ENCODE measurements at places on chromosomes 2 and 18. TPM values are rescaled to one million over a fixed set of nuclear protein-coding genes. Genes with fewer than 3 reads are reported as not detected.

GRCh38 chr2:120952318-120952717, 216.7 kb downstream of the GLI2 start:
- DNase-seq, result no peak

DNA sequence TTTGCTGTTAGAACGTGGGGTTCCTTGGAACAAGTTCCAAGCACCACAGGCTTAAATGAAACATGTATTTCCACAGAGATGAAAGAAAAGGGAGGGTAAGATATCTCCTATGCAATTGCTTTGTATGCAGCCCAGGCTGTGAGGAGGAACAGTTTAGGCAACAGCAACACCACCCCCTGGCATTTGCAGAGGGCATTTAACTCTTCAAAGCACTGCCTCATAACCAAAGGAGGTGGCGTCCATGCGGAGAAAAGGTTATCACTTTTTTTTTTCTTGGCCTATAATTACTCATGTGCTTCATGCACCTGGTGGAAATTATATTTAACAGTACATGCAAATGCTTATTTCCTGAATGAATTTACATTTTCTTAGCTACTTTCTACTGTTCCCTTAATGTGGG, 286.0 kb downstream of the LPIN1 start:
- no peak for DNase-seq

DNA sequence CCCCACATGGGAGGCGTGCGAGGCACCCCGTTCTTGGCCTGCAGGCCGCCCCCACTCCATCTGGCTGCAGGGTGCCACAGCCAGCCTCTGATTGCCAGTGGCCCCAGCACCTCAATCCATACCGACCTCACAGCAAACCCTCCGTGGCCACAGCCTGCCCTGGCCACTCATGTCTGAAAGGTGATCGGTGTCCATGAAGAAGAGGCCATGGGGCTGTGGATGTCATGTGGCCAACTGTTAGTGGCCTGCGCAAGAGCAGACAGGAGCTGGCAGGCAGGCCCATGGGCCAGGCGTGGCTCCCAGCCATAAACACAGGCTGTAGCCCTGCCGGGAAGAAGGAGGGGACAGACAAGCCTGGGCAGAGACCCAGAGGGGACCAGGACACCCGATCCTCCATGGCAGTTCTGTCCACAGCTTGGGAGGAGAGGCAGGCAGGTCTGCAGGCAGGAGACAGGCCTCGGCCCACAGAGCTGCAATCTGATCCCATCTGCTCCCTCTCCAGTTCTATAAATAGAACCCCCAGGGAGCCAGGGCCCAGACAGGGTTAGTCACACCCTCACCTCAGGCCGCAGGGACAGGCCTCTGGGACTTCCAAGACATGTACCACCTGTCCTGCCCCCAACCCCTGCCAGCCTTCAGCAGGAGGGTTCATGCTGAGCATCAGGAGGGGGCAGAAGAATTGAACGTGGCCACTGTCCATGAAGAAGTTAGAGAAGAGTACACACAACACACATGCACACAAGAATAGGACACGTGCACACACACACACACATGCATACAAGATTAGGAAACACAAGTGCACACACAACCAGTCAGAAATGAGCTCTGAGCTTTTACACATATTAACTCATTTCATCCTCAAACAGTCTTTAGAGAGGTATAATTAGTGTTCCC, 16.9 kb downstream of the STEAP3 start:
- DNase-seq, result no peak

- DNase-seq, result no peak
Observed at GRCh38 chr18:52553441-52553840, 213.4 kb downstream of the DCC start.

DNA sequence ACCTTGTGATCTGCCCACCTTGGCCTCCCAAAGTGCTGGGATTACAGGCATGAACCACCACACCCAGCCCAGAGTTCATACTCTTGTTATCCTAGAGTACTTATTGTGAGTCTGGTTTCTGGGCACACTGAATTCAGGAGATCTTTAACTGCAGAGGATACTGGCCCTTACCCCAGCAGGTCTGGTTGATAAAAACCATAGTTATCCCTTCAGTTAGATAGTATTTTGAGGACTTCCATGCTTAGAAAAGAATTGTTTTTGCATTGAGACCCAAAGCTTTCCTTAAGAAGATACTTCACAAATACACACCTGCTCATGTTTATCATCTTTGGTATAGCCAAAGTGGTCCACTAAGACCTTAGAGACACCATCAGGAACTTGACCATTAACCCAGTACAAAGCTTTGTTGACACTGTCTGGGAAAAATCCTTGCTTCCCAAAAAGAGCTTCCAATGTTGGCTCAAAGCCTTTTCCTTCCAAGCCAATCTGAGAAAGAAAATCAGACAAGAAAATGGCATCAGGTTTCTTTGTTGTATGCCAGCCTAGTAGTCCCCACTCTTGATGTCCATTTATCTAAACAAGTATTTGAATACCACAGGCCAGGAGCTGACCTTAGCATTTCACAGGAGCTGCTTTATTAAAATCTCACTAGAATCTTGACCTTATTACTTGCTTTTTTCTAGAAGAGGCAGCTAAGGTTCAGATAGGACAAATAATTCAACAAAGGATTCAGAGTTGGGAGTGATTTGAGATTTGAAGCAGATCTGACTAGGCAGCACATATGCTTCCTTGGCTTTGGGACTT, 17.2 kb downstream of the APOB start:
- DNase-seq, result no peak

DNA sequence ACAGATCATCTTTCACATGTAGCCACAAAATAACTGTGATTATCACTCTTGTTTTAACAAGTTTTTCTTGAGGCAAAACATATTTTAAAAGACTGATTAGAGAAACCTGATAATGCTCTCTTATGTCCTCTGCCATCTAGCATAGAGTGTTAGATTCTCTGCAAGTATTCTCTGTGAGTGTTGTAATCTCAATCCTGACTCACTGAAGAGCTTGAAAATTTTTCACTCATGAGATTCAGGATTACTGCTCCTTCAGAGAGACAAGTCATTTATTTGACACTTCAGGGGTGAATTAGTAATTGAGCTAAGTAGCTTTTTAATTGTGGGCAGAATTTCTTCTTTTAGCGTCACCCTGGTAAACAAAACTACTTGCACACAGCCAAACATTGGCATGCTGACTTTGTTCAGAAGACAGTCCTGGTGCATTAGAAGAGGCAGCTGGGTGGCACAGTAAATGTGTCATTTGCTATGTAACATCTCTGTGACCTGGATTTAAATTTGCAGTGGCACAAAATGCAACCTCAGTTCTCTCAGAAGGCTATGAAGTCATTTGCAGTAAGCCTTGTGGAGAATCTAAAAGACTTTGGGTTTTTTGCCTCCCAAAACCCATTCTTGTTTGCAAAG, 172.9 kb downstream of the LRP1B start:
- no peak for DNase-seq

DNA sequence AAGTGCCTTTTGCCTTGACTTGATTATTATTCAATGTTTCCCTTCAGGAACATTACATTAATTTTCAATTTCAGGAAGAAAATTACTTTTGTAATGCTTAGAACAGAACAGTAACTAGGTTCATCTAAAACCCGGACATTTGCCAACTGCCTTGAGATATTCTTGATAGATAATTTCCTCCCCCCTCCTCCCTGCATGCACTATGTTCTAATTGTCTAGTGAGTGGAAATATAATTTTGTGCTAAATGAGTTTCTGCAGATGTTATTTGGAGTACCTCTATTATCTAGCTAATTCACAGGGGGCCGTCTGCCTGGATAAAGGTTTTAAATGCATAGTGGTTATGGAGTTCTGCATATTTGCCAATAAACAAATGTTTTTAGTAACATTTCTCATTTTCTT, 200.3 kb upstream of the SLC39A10 start:
- DNase-seq, result no peak

DNA sequence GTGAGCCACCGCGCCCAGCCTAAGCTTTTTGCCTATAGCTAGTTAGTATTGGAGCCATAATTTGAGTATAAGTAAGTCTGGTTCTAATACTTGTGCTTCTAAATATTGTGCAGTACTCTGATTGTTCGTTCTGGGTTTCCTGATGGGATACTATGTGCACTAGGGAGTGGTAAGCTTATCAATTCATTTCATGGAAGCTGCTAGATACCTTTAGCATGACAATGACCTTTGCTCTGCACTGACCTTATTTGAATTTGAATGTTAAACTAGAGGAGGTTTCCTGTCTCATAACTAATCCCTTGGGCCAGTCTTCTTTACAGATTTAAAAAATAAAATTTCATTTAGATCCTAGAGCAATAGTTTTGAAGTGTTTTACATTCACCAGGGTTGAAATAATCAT, 125.1 kb downstream of the GPD2 start:
- no peak for DNase-seq

The THOC1 gene
- total RNA-seq, result 107 TPM

- no peak for DNase-seq
Observed at GRCh38 chr2:230795856-230796255, 68.9 kb upstream of the ITM2C start.

The TCF23 gene
- total RNA-seq, result 0.07 TPM

- no peak for DNase-seq
Observed at GRCh38 chr18:49884959-49885358, 71.6 kb upstream of the ACAA2 start.

- no peak for DNase-seq
Observed at GRCh38 chr2:23096906-23097602, 287.9 kb upstream of the KLHL29 start.

The EDAR gene
- total RNA-seq, result 0.43 TPM

The RESP18 gene
- not detected for total RNA-seq

DNA sequence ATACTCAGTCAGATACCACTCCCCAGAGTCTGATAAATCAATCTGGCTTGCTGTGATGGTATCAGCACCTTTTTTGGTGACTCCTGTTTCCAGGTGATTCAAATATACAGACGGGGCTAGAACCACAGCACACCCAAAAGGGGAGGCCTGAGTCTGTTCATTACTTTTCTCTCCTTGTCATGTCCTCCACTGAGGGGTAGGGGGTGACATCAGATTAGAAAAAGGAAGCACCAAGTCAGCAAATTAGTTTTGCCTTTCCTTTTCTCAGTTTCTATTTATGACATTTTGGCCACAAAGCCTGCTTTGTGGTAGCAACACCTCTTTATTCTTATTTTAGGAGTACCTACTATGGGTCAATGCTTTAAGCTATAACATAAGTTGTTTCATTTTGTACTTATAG, 127.4 kb downstream of the CCDC102B start:
- no peak for DNase-seq

- no peak for DNase-seq
Observed at GRCh38 chr2:10383960-10384734, 64.0 kb downstream of the ODC1 start.

The RGPD3 gene
- total RNA-seq, result not detected

The LAMA3 gene
- total RNA-seq, result 0.07 TPM

The CFAP210 gene
- not detected for total RNA-seq

GRCh38 chr18:54662986-54663385, 71.9 kb downstream of the DYNAP start:
- DNase-seq, result no peak

- no peak for DNase-seq
Observed at GRCh38 chr2:124281541-124281940, 256.5 kb downstream of the CNTNAP5 start.

GRCh38 chr2:218993345-218994315, at the start of gene CRYBA2:
TSS of gene CRYBA2 (minus strand) at chr2:218993422. CDS start at chr2:218993176, 246 bp downstream.
- no peak for DNase-seq

GRCh38 chr18:61664419-61665084, 228.3 kb downstream of the RNF152 start:
- DNase-seq, result no peak

The TUBA4B gene
- total RNA-seq, result not detected

DNA sequence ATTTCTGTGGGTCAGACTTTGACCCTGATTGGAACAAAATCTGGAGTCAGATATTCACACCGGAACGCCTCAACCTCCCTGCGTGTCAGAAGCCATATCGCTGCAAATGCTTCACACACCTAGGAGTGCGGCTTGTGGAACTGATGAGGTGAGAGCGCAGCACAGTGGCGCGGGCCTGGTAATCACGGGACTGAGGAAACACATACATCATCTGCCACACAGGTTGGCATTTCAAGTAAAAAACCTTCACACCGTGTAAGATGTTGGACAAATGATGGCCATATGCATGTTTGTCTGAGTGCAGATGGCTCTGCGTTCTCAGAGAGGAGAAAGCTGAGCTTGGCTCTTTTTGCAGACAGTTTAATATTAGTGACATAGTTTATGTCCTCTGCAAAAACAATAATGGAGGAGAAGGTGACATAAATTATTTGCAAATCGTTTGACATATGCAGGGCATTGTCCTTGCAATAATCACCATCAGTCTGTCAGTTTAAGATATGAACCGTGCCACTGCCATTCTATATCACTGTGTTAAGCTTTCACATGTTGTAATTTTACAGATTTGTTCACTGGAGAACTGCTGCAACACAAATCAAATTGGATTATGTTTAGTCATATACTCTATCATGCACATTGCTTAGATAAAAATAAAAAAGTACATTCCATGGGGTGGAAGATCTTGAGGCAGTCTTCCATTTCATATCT, 101.4 kb downstream of the MTX2 start:
- DNase-seq, result no peak

All from activated naive CD4-positive, alpha-beta T cell treated with anti-CD3 and anti-CD28 coated beads, Interleukin-2, amount 50 U/mL, for 72 hours (primary cell).